ENCODE measurements at places on chromosomes 2 and 18.
A peak's percentile ranks its signal among the peaks of the same experiment; 100 is the strongest.

DNA sequence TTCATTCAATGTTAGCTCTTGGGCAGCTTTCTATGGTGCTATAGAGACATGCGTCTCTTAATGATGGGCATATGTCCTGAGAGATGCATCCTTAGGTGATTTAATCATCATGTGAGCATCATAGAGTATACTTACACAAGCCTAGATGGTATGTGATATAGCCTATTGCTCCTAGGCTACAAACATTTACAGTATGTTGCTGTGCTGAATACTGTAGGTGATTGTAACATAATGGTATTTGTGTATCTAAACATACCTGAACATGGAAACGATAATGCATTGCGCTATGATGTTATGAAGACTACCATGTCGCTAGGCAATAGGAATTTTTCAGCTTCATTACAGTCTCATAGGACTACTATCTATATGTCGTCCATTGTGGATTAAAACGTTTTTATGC is 89.4 kb downstream of the ARHGAP15 start:
- no peak for DNase-seq

DNA sequence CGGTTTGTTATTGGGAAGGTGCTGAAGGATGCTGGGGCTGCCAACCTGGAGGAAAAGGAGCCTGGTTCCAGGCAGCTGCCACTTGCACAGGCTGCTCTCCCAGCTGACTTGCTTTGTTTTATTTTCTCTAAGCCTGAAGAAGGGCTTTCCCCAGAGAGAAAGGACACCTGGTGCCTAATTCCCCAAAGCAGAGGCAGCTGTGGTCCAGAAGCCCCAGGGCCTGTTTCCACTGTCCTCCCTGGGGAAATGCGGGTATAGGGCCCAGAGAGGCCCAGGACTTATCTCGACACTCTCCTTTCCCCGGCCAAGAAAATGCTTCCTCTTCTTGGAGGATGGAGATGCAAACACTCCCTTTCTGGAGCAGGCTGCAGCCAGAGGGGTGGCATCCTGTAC is 30.1 kb downstream of the INO80C start:
- no peak for DNase-seq

- no peak for DNase-seq
Measured at GRCh38 chr18:41131050-41131449, 824.0 kb upstream of the PIK3C3 start.

DNA sequence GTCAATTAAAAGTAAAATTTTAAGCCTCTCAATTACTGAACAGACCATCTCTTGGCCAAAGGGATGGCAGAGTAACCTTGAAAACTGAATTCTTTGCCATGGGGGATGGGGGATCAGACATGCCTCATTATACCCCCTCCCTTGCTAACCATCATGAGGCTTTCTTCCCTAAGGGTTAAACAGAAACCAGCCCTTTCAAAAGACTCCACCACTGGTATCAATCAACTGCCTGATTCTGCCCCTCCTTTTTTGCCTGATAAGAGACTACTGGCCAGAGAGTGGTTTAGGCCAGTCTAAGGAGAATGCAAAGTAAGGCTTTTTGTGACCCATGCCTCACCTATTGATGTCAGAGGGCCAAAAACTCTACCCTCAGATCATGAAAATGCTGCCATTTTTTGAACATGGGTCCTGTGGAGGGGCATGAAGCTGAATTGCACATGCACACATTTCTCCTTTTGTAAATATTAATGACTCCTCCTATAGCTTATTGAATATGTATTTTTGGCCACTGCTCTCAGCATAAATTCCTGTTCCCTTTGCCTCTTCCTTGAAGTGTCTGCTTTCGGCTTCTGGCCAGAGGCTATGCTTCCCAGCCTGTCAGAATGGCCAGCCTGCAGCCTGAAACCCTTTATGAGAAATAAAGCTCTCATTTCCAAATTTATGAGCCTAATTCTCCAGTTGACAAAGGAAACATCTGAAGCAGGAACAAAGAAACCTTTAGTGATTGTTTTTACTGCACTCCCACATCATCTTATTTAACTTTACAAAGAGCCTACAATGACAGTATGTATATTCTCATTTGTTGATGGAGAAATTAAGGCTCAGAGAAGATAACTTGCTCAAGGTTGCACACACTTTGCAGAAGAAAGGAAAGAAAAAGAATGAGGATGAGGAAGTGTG is 270.7 kb upstream of the CELF4 start:
- DNase-seq = no peak

DNA sequence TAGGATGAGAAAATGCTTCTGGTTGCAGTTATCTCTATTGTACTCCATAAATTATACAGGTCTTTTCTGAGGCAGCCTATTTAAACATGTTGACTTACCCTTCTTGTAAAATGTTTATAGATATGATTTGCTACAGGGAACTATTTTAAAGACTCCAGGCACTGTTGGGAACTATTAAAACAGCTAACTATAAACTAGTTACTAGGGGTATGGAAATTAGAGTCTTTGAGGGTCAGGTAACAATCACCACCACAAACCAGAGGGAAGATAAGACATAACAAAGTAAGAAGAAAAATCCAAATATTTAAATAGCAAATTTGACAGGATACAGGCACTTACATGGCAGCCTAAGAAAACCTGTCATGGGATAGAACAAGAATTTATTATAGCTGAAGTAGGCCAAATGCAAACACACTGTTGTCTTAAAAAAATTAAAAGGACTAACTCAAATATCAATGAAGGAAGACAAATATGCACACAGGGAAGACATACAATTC is 251.0 kb upstream of the CWC22 start:
- no peak for DNase-seq

GRCh38 chr2:63589148-63589958 is 590 bp downstream of the MDH1 start:
- DNase-seq = no peak

GRCh38 chr18:55780586-55781071 is 192.6 kb upstream of the TCF4 start:
- DNase-seq = peak; percentile 48

DNA sequence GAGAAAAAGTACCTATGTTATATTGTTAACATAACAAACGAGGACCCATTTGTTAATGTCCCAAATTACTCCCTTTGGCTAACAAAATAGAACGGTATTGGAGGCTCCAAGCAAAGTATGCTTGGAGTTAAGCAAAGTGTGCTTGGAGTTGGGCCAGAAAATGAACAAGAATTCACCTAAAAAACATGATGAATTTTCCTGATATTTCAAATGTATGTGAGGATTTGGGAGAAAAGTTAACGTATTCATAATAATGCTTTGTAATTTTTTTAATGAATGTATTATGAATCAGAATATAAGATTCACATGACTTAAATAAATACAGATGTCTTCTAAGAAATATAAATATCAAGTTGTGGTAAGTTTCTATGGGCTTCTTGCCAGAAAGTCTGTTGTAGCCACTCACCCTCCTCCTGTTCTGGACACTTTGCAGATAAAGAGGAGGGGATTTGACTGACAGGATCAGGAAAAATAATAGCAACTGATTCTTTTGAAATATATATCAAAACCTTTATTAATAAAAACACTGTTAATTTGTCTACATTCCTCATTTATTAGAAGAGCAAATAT is 423.7 kb upstream of the MMADHC start:
- no peak for DNase-seq

DNA sequence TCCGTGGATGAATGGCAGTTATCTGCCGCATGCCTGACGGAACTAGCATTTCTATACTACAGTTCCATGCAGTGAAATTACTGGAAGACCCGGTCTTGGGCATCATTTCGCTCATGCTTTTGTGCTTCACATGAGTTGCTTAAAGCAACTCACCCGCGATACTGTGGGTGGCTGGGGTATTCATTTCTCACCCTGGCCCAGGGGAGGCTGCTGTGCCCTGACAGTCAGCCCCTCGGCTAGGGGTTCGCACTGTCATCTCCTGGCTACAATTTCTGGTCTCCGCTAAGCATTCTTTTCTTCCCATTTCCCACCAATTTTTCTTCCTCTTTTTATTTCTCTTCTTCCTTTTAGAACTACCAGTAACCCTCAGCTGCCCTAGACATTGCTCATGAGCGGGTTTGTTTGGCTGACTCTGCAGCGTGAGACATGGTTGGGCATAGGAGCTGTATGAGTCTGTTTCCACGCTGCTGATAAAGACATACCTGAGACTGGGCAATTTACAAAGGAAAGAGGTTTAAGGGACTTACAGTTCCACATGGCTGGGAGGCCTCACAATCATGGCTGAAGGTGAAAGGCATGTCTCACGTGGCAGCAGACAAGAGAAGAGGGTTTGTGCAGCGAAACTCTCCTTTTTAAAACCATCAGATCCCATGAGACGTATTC is 16.5 kb upstream of the CNDP2 start:
- no peak for DNase-seq

DNA sequence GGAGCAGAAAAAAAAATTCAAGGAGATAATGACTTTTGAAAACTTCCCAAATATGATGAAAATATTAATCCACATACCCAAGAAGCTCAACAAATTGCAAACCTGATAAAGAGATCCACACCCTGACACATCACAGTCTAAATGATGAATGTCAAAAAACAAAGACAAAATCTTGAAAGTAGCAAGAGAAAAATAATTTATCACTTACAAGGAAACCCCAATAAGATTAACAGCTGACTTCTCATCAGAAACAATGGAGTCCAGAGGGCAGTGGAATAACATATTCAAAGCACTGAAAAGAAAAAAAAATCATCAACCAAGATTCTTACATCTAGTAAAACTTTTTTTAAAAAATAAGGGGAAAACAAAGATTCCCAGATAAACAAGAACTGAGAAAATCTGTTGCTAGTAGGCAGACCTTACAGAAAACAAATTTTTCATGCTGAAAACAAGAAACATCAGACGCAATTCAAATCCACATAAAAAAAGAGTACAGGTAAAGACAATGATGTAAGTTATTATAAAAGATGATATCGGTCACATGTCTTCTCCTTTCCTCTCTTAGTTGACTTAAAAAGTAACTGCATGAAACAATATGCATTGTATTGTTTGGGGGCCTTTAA is 21.3 kb downstream of the SLC66A2 start:
- no peak for DNase-seq

DNA sequence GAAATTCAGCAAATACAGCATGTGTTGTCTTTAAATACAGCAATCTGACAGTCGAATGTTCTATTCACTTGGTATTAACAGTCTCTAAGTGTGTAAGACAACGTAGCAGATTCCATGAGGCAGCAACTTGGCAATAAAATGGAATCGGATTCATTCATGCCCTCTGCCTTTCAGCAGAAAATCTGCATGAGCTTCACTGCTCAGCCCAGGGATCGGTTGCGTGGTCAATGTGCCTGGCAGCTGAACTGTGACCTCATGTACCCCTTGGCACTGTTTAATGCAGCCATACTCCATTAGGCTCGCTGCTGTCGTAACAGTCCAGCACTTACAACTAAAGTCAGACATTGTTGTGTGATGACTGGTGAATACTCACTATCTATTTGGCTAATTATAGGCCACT is 17.7 kb upstream of the RGPD4 start:
- no peak for DNase-seq

GRCh38 chr2:237964578-237965404 is 2.0 kb upstream of the UBE2F start:
- no peak for DNase-seq

- DNase-seq = no peak
Measured at GRCh38 chr18:2985628-2986027, 27.3 kb downstream of the LPIN2 start.

GRCh38 chr2:136117391-136117841 is 533 bp downstream of the CXCR4 start:
- DNase-seq = peak; percentile 57

GRCh38 chr2:103448495-103448894 is 686.7 kb downstream of the TMEM182 start:
- DNase-seq = no peak

- DNase-seq = peak; percentile 27
Measured at GRCh38 chr2:134183679-134184078, 70.2 kb upstream of the MGAT5 start.

- no peak for DNase-seq
Measured at GRCh38 chr2:186522450-186522849, 36.4 kb downstream of the ZC3H15 start.

- DNase-seq = no peak
Measured at GRCh38 chr2:9478526-9478925, 4.2 kb downstream of the IAH1 start.

GRCh38 chr18:62165583-62165982 is 21.3 kb downstream of the PIGN start:
- DNase-seq = no peak

DNA sequence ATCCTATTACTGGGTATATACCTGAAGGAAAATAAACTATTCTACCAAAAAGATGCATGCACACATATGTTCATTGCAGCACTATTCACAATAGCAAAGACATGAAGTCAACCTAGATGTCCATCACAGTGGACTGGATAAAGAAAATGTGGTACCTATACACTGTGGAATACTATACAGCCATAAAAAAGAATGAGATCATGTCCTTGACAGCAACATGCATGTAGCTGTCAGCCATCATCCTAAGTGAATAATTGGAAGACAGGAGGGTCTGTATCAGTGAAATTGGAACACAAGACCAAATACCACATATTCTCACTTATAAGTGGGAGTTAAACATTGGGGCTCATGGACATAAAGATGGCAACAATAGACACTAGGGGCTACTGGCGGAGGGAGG is 27.7 kb upstream of the TWIST2 start:
- DNase-seq = no peak

GRCh38 chr2:234772733-234773060 is 179.1 kb upstream of the SH3BP4 start:
- no peak for DNase-seq

GRCh38 chr2:105371810-105372209 is 27.0 kb downstream of the FHL2 start:
- no peak for DNase-seq

DNA sequence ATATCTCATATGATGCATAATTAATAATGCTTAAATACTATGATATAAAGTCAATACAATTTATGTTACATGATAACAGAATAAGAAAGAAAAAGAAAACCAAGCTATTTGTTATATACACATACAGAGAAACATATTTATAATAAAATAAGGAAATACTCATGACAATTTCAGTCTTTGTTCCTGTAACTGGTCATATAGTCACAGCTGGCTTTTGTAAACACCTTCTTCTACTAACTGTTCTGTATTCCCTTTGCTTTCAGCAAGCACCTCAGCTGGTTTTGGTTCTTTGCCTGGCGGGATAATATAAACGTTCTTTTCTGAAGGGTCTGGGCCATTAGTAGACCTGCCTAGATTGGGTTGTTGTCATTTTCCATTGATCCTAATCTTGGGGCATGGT is 158.5 kb downstream of the COPS8 start:
- DNase-seq = no peak
